RWPE2 (cell line): ENCODE measurements at places on chromosomes 6 and 20.
A peak's percentile ranks its signal among the peaks of the same experiment; 100 is the strongest.

GRCh38 chr6:55131616-55132015, 42.7 kb upstream of the HCRTR2 start:
- H3K27me3 ChIP-seq: no peaks in the 10 kb centered on the region
- H3K27ac ChIP-seq: no peak overlapping the region
- DNase-seq: no peak
- H3K4me3 ChIP-seq: no peak overlapping the region
- H3K4me1 ChIP-seq: no peaks in the 10 kb centered on the region

- H3K36me3 ChIP-seq: peaks cover 19% of the 10 kb centered on the region
- peak overlapping the region; percentile 98 for H3K4me3 ChIP-seq
- H3K27me3 ChIP-seq: no peaks in the 10 kb centered on the region
- peak overlapping the region; percentile 95 for H3K27ac ChIP-seq
Measured at GRCh38 chr6:34235307-34236130, 1.2 kb upstream of the HMGA1 start.

DNA sequence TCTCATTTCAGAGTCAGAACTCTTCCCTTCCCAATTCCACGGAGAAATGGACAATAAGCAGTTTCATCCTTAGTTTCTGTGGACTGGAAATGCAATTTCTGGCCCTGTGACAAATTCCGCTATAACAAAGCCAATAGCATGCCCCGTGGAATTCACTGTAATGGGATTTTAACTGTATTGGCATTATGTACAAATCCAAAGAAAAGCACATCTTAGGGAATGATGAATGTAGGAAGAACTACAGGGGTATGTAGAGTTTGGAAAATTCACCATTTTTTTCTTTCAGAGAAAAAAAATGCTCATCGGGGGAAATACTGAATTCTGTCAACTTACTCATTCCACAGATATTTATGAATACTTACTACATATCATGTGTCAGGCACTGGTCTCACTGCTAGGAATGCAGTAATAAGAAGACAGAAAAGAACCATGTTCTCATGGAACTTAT, 43.5 kb downstream of the KIF6 start:
- no peaks in the 10 kb centered on the region for H3K27me3 ChIP-seq
- H3K4me3 ChIP-seq: no peak overlapping the region
- no peak for DNase-seq
- H3K27ac ChIP-seq: no peak overlapping the region

GRCh38 chr20:57498425-57499400, 26.2 kb downstream of the CTCFL start:
- H3K27ac ChIP-seq: no peak overlapping the region
- no peak for DNase-seq
- peaks cover 29% of the 10 kb centered on the region for H3K27me3 ChIP-seq
- no peak overlapping the region for H3K4me3 ChIP-seq
- no peaks in the 10 kb centered on the region for H3K36me3 ChIP-seq

GRCh38 chr6:11110921-11111768, at the start of gene ERVFRD-1:
Gene ERVFRD-1, minus strand, starts transcription at chr6:11111725. Its CDS starts 6,415 bp downstream, at chr6:11105310.
- no peak for DNase-seq
- no peak within 1 kb of the TSS for H3K27ac ChIP-seq
- H3K4me1 ChIP-seq: peaks cover 2% of the 10 kb centered on the region
- no peaks in the 10 kb centered on the region for H3K27me3 ChIP-seq
- H3K4me3 ChIP-seq: no peak within 1 kb of the TSS

- no peaks in the 10 kb centered on the region for H3K27me3 ChIP-seq
- no peak overlapping the region for H3K4me3 ChIP-seq
- no peak overlapping the region for H3K27ac ChIP-seq
- H3K36me3 ChIP-seq: no peaks in the 10 kb centered on the region; the same call in 1 of the 2 replicates
Measured at GRCh38 chr6:158558415-158559306, 1.2 kb upstream of the TMEM181 start.

- DNase-seq: no peak
- H3K4me3 ChIP-seq: no peak overlapping the region
- H3K27ac ChIP-seq: no peak overlapping the region
- no peaks in the 10 kb centered on the region for H3K27me3 ChIP-seq
- no peaks in the 10 kb centered on the region for H3K36me3 ChIP-seq
Measured at GRCh38 chr6:5384276-5384675, 123.0 kb downstream of the FARS2 start.
